ENCODE measurements at places on chromosomes 5 and 9. TPM values are rescaled to one million over a fixed set of nuclear protein-coding genes. Genes with fewer than 3 reads are reported as not detected.

GRCh38 chr9:88947581-88948573, 43.4 kb upstream of the S1PR3 start:
- no peaks in the 10 kb centered on the region for H3K27me3 ChIP-seq
- DNase-seq, result peak; percentile 27
- H3K4me3 ChIP-seq, result no peak overlapping the region
- no peaks in the 10 kb centered on the region for H3K36me3 ChIP-seq
- no peak overlapping the region for H3K27ac ChIP-seq
- H3K4me1 ChIP-seq, result peaks cover 30% of the 10 kb centered on the region

The CTXN3 gene
- total RNA-seq, result not detected

The LRRC19 gene
- total RNA-seq, result not detected

DNA sequence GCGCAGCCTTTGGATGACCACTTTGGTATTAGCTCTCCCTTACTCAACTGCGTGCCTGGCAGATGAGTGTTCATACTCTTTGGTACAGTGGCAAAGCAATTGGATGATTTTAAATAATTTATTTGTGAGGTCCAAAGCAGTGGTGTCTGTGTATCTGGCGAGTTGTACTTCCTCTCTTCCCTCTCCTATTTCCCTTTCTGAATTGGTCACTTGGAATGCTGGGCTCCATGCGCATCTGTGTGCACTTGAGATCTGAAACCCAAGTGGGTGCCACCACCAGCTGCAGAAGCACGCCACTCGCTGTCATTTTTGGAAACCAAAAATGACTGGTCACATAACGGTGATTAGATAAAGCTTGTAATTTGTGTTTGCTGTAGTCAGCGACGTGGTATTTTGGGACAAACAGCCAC, 386.0 kb upstream of the KLF4 start:
- H3K4me1 ChIP-seq, result peaks cover 3% of the 10 kb centered on the region
- H3K36me3 ChIP-seq, result no peaks in the 10 kb centered on the region
- H3K27me3 ChIP-seq, result no peaks in the 10 kb centered on the region
- no peak overlapping the region for H3K4me3 ChIP-seq

- H3K27ac ChIP-seq, result no peak overlapping the region
- H3K36me3 ChIP-seq, result no peaks in the 10 kb centered on the region
- H3K4me1 ChIP-seq, result no peaks in the 10 kb centered on the region
- H3K4me3 ChIP-seq, result no peak overlapping the region
- no peak for DNase-seq
- H3K27me3 ChIP-seq, result no peaks in the 10 kb centered on the region
Measured at GRCh38 chr9:78109075-78109474, 77.5 kb upstream of the GNAQ start.

The SLC36A3 gene
- not detected for total RNA-seq

DNA sequence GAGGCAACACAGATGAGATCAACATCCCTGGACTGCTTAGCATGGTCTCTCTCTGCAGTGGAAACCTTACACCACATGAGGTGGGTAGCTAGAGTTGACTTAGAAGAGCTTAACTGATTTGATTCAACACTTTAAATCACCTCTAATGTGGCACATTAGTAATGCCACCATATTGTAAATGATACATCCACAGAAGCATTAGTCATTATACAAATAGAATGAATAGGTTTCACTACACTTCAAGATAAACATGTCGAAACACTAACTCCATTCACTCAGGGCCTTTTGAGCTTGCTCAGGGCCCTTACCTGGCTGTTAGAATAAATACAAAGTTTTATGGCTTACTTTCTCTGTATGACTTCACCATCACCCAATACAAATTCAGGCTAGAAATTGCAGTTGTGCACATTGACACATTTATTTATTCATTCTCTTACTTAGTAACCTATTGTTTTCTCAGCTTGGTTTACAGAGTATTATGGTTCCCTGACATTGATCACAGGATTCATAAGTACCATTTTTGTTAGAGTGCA, 9.3 kb upstream of the SMAD5 start:
- H3K4me3 ChIP-seq, result no peak overlapping the region
- H3K27ac ChIP-seq, result no peak overlapping the region
- no peaks in the 10 kb centered on the region for H3K4me1 ChIP-seq
- no peaks in the 10 kb centered on the region for H3K36me3 ChIP-seq
- peaks cover 5% of the 10 kb centered on the region for H3K27me3 ChIP-seq

GRCh38 chr9:97321691-97322090, 14.2 kb downstream of the CCDC180 start:
- H3K27ac ChIP-seq, result no peak overlapping the region
- H3K36me3 ChIP-seq, result peaks cover 2% of the 10 kb centered on the region
- H3K4me3 ChIP-seq, result no peak overlapping the region
- no peaks in the 10 kb centered on the region for H3K4me1 ChIP-seq
- no peaks in the 10 kb centered on the region for H3K27me3 ChIP-seq
- DNase-seq, result peak; percentile 17

The PROP1 gene
- not detected for total RNA-seq

The OXCT1 gene
- 41.3 TPM for total RNA-seq

Data from cardiac muscle cell (in vitro differentiated cells and primary cell).